ENCODE measurements at places on chromosomes 7 and 10.
A peak's percentile ranks its signal among the peaks of the same experiment; 100 is the strongest.

DNA sequence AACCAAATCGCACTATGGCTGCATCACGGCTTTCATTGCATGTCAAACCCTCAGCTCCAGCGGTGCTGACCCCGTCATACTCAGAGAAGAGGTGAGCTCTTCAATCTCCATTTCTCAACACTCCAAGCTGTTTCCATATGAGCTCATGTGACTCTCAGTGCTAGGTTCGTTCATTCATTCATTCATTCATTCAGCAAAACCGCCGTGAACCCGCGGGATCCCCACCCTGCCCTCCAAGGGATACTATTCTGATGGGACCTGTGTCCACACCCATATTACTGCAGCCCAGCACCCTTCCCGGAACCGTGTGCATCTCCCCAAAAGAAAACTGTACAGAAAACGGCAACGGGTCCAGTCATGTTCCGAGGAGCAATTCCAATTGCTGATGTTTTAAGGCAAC, 184.7 kb downstream of the DIP2C start:
- no peak for ATAC-seq

GRCh38 chr7:139731802-139732470, 45.9 kb downstream of the HIPK2 start:
- peak; percentile 83 for ATAC-seq

DNA sequence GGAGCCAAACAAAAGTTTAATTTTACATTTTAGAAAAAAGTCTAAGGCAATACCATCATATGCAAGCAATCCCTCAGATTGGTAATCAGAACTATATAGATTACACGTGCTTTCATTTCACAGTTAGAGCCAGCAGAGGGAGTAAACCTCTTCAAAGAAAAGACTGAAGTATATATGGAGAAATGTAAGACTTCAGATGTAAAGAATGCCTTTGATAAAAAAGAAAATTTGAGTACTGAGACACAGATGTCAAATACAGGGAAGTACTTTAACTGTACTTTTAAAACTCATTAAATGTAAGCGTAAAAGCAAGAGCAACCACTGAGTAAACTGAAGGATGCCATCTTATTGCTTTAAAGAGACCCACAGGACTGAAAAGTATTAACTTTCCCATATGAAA, 101.4 kb upstream of the FAM133B start:
- ATAC-seq, result peak; percentile 79

- no peak for ATAC-seq
Measured at GRCh38 chr7:4131063-4131462, 551.0 kb upstream of the FOXK1 start.

DNA sequence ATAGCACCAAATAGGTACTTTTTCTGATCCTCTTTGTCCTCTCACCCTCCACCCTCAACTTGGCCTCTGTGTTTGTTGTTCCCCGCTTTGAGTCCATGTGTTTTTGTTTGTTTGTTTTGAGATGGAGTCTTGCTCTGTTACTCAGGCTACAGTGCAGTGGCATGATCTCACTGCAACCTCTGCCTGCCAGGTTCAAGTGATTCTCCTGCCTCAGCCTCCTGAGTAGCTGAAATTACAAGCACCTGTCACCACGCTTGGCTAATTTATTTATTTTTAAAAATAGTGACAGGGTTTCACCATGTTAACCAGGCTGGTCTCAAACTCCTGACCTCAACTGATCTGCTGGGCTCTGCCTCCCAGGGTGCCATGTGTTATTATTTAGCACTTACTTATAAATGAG, 5.3 kb downstream of the ZNF273 start:
- no peak for ATAC-seq

DNA sequence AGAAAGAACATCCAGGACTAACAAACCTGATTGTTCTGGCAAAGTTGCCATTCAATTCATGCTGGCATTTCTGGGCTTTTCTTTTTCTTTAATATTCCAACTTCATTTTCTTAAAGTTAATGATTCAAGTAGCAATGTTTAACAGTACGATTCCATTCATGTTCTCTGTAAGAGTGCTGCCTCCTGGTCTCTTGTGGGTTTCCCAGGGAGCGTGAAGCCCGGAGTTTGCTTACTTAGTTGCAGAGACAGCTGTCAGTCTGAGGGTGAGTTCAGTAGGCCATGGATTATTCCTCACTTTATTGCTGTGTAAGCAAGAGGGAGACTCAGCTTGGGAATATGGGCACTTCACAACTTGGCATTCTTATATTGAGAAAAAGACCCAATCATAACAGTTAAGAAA, 142.2 kb downstream of the TWIST1 start:
- ATAC-seq, result no peak

GRCh38 chr7:7519056-7519455, 16.6 kb downstream of the COL28A1 start:
- ATAC-seq, result no peak

DNA sequence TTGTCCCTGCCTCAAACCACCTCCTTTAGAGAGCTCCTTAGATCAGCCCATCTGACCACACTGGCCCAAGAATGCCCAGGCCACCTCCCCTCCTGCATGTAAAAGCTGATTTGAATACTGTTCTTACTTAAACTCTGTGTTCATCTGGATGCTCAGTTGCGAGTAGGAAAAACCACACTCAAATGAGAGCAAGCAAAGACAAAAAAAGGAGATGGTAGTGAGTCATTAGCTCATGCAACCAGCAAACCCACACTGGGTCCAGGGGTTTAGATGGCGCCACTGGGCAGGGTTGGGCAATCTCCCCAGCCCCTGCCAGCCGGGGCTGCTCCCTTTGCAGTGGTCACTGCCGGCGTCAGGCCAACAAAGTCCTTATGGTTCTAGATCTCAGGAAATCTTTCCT, 32.7 kb downstream of the TSPAN15 start:
- no peak for ATAC-seq

DNA sequence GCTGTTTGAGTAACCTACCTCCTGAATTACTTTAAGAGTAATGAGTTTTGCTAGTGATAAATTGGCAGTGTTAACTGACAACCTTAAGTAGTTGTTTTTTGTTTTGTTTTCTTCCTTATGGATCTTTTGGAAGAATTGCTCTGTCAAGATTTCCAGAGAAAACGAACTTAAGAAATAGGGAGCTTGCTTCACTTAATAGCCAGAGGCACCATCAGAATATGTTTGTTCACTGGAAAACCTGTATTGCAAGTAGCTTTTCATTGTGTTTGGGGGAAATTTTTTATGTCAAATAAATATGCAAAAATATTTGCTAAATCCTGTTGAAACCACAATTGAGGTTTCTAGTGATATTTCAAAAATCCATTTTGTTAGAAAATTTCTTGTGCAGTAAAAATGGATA, 65.5 kb upstream of the PAPSS2 start:
- no peak for ATAC-seq

DNA sequence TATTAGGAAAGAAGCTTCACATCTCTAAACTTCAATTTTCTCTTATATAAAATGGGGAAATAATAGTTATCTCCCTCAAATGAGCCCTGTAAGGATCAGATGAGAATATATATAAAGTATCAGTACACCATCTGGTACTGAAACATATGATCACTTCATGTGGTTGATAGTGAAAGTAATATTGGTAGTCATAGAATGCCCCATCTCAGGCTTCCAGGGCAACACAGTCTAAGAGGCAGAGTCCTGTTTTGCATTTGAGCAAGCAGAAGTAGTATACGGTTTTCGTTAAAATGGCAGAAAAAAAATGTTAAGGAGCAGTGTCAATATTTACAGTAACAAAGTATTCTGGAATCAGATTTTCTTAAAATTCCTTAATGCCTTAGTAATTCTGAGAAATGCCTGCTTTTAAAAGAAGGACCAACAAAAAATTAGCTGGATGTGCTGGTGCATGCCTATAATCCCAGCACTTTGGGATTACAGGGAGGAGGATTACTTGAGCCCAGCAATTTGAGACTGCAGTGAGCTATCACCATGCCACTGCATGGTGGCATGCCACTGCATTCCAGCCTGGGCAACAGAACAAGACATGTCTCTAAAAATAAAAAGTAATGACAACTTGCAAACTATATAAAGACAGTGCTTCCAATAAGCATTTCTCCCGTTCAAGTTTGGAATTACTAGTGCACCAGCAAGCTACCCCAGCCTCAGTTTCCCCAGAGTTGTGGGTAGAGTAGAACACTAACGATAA, 19.8 kb downstream of the KBTBD2 start:
- no peak for ATAC-seq

DNA sequence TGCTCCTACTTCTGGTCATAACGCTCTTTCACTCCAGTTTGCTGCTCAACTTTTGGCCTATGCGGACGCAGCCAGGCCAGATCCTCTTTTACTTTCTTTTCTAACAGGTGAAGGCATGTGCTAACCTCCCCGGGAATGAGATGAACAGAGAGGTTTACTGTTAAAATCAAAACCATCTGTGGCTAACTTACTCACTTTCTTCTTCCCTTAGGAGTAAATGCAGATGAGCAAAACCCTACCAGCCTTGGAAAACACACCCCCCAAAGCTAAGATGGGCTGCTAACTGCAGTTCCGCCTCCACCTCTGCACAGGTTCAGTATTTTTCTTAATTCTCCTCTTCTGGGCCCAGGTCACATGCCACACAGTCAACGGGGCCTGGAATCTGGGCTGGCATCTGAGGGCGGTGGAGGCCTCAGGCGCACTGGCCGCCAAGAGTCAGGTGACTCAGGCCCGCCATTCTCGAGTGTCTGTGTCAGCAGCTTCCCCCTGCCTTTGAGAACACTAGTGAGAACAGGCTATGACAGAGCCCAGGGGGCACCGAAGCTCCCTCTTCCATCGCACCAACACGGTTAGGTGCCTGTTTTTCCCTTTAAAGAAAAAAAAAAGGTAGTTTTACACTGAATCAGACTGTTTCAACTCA, 11.1 kb downstream of the FAM53B start:
- peak; percentile 59 for ATAC-seq

GRCh38 chr7:132276234-132276630, 300.0 kb downstream of the PLXNA4 start:
- ATAC-seq, result no peak

- no peak for ATAC-seq
Measured at GRCh38 chr7:43791665-43792064, 33.2 kb downstream of the BLVRA start.

DNA sequence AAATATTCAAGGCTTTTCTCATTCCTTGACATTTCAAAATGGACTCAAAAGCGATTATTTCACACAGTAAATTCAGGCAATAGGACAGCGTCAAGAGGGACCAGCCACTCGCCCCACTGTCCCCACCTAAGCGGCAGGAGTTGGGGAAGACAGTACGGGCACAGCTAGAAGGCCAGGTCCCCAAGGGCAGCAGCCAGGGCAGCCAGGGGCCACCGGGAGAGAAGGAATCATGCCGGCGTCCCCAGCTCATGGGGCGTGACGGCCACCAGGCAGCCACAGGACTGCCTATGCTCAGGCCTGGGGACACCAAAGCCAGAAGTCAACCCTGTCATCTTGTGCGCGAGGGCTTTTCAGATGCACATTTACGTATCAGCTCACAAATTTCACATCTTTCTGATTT, 225.7 kb upstream of the PPP2R2D start:
- no peak for ATAC-seq

DNA sequence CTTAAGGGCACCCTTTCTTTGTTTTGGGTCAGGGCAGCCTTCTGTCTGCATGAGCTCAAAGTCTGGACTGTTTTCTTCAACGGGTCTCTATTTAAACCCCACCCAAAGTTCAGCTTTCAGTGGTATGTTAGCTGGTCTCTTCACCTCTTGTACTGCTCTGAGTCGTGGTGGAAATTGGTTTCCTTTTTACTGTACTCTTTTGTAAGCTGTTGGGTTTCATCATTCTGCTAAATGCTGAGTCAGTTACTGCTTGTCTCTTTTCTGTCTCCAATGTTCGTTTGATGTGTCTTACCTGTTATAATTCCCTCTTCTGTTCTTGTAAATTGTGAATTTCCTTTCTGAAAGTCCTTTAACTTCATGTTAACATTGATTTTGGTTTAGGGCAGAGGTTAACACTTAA, 64.1 kb upstream of the MALRD1 start:
- no peak for ATAC-seq

DNA sequence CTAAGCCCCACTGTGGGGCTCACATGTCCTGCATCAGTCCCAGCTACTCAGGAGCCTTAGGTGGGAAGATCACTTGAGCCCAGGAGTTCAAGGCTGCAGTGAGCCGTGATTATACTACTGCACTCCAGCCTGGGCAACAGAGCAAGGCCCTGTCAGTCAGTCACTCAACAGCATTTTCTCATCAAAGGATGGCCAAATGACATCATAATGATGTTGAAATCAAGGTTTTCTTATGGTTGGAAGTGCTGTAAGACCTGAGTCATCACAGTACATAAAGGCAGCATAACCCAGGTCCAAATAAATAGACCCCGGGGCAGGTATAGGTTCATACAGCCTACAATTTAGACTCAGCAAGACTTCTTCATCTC, 341.1 kb downstream of the PARD3 start:
- peak; percentile 88 for ATAC-seq

- ATAC-seq, result peak; percentile 76
Measured at GRCh38 chr10:17349717-17350116, 104.7 kb downstream of the ST8SIA6 start.

DNA sequence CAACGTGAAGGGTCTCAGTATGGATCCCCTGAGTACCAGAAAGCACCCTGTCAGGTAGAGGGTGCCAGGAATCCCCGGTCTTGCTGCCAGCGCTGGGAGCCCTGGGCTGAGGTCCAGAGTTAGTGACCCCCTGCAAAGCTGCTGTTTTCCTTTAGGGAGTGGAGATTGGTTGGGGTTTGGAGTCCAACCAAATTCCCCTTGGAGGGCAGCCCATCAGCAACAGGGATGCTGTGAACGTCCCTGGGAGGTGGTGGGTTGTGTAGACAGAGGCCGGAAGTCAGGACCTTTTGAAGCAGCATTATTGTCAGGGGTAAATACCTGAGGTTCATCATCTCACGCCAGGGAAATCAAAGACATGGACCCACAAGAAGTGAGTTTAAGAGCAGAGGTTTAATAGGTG, 104.2 kb downstream of the COL26A1 start:
- no peak for ATAC-seq

- ATAC-seq, result no peak
Measured at GRCh38 chr10:113226831-113227445, 276.9 kb downstream of the TCF7L2 start.

DNA sequence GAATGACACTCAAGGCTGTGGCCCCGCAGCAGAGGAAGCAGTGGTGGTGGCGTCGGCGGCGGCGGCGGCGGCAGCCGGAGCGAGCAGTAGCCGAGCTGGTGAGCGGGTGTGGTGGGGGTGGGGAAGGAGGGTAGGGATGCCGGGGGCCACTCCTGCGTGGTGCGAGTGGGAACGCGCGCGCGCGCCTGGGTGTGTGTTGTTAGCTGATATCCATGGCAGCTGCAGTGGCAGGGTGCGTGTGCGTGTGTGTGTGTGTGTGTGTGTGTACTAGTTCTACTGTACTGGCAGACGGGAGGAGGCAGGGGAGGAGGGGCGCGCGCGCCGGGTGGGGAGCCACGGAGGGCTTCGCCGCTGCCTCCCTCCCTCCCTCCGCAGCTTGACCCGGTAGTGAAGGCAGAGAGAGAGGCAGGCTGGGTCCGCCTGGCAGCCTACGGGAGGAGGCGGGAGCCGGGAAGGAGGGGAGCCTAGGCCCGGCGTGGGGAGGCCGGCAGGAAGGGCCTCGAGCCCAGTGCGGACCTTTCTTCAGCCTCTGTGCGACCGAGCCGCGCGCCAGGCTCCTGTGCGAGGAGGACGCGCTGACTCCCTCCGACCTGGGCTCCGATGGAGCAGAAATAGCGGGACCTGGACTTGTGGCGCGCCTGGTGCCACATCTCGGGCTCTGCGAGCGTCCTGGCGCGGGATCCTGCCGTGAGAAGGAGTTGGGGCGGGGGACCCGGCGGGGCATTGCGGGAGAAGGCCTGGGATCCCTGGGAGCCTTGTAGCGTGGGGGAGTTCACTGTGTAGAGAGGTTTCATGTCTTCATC, at the start of gene MAGI2:
MAGI2 (minus strand) TSS at position 110 of the 803 bp plus-strand sequence. CDS start 347 bp downstream, outside the sequence.
- ATAC-seq, result peak; percentile 63

- ATAC-seq, result no peak
Measured at GRCh38 chr10:84348860-84349259, 20.5 kb downstream of the CCSER2 start.

Measured in esophagus mucosa (tissue), 1 donor.